PC-9 (cell line): ENCODE measurements at places on chromosomes 7 and 10. TPM values are rescaled to one million over a fixed set of nuclear protein-coding genes. Genes with fewer than 3 reads are reported as not detected.

DNA sequence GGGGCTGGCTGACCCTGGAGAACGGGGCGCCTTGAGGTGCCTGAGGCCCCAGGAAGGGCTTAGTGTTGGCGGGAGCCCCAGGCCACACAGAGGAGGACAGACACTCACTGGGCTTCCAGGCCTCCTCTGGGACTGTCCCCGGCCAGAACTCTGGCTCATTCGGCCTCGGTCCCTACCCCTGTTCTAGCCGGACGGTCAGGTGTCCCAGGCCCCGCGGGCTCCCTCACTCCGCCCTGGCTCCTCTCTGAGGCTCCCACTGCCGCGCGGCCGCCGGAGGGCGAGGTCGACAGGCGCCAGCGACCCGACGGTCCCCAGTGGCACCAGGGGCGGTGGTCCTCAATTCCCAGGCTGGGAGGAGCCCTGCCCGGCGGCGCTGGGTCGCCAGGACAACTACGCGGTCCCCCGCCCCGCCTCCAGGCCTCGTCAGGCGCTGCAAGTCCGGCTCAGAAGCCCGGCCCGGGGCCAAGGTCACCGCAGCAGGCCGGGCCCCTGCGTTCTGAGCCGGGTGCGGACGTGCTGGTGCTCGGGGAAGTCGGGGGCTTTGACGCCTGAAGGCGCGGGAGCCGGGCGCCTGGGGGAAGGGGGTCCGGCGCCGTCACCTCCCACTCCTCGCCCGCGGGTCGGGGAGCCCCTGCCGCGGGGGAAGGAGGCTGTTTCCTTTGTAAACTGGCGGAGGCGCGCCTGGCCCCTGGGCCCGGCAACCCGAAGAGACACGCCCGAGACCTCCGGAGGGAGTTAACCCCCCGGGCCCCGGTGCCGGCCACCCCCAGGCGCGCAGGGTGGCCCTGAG is 1.1 kb upstream of the PWWP2B start:
- peaks cover 37% of the 10 kb centered on the region for H3K4me1 ChIP-seq
- H3K27me3 ChIP-seq, result no peaks in the 10 kb centered on the region
- peak overlapping the region; percentile 51; the same call in 1 of the 2 replicates for H3K4me3 ChIP-seq
- H3K27ac ChIP-seq, result no peak overlapping the region
- peak; percentile 52 for DNase-seq
- H3K36me3 ChIP-seq, result no peaks in the 10 kb centered on the region

Gene C7orf33
- total RNA-seq, result not detected in 2 replicates

- DNase-seq, result peak; percentile 76
- H3K27me3 ChIP-seq, result no peaks in the 10 kb centered on the region
- peaks cover 8% of the 10 kb centered on the region; the same call in 1 of the 2 replicates for H3K36me3 ChIP-seq
- peaks cover 25% of the 10 kb centered on the region for H3K4me1 ChIP-seq
- peak overlapping the region; percentile 90 for H3K27ac ChIP-seq
- peak overlapping the region; percentile 3; the same call in 1 of the 2 replicates for H3K4me3 ChIP-seq
These were observed 26.4 kb downstream of the CDK6 start for GRCh38 chr7:92809760-92810573.

Gene PLEKHS1
- total RNA-seq, result 2.9 and 4.9 TPM in 2 replicates

Gene SNCG
- total RNA-seq, result 99.4 and 144 TPM in 2 replicates

Gene DYDC2
- not detected in 2 replicates for total RNA-seq

Gene C10orf53
- total RNA-seq, result not detected in 2 replicates

- H3K36me3 ChIP-seq, result no peaks in the 10 kb centered on the region
- H3K27ac ChIP-seq, result no peak overlapping the region
- no peak for DNase-seq
- H3K4me1 ChIP-seq, result peaks cover 13% of the 10 kb centered on the region; the same call in 1 of the 2 replicates
These were observed 22.4 kb downstream of the FGFBP3 start for GRCh38 chr10:91886954-91887271.

Gene PCLO
- 2.6 and 4.0 TPM in 2 replicates for total RNA-seq

Gene TRIL
- total RNA-seq, result not detected in 2 replicates

Gene RFC2
- total RNA-seq, result 65.5 and 75.7 TPM in 2 replicates

Gene NRCAM
- 40.3 and 42.6 TPM in 2 replicates for total RNA-seq

- no peaks in the 10 kb centered on the region for H3K27me3 ChIP-seq
- no peaks in the 10 kb centered on the region for H3K36me3 ChIP-seq
- no peaks in the 10 kb centered on the region for H3K4me1 ChIP-seq
These were observed 535.0 kb downstream of the TNS3 start for GRCh38 chr7:47046949-47047348.

DNA sequence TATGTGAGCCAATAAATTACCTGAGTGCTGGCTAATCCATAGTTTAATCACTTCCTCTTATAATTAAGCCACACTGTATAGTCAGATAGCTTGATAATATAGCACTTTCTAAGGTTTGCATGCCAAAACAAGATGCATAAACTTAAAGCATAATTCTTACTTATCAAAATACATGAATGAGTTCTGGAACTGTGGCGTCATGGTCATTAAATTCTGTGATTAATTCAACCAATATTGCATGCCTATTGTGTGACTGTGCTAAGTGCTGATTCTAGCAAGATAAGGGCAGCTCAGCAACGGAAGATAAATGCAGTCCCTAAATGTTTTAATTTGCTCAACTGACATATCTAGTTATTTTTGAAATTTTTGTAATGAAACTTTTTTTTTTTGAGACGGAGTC is 29.7 kb downstream of the HOXA1 start:
- H3K36me3 ChIP-seq, result no peaks in the 10 kb centered on the region
- peak; percentile 90 for DNase-seq
- no peak overlapping the region for H3K4me3 ChIP-seq

DNA sequence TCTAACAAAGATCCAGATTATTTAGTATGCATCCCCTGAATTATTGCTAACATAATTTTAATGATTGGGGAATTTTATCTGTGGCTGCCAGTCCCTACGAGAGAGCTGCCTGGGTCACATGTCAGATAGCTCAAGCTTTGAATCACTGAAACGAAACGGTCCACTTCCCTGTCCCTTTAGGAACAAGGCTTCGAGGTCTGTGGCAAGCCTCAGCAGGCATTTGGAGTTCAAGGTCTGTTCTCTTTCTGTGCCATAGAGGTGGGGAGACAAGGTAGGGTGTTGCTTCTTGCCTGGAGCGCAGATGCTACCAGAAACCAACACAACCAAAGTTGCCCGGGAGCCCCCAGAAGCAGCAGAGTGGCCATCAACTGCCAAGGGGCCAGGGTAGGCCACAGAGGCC is 13.9 kb upstream of the SH2D4B start:
- no peak overlapping the region for H3K27ac ChIP-seq
- no peaks in the 10 kb centered on the region for H3K4me1 ChIP-seq
- H3K36me3 ChIP-seq, result peaks cover 10% of the 10 kb centered on the region
- H3K4me3 ChIP-seq, result no peak overlapping the region

DNA sequence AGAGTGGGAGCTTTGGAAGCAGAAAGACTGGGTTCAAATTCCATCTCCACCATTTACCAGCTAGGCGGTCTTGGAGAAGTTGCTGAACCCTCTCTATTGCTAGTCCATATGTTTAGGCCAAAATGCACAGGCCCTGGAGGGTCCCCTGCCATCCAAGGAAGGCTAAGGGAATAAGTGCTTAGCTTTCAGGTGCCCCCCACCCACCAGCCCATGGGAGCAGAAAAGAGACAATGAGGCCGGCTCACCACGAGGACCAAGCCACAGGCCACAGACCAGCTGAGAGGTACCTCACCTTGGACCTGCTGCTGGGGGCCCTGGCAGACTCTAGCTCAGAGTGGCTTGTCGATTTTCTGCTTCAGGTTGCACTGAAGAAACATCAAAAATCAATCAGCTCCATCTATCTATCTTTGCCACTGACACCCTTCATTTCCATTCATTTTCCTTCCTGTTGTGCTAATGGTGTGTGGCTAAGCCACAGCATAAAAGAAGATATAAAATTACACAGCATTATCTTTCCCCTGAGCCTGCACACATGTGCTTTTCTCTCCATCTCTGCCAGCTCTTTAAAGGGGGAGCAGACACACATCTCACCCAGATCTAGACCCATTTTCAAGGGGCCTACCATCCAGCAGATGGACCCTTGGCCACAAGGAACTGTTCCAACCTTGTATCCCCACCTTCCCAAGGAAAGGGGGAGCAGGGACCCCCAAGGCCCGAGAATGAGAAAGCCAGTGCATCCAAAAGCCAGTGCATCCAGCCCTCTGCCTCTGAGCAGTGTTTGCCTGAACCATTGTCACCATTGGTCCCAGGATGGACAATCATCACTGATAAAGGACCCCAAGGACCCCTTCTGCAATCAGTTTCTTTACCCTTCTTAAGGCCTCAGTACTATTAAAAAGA is 65.4 kb downstream of the GRID1 start:
- DNase-seq, result no peak
- H3K27me3 ChIP-seq, result peaks cover 4% of the 10 kb centered on the region; the same call in 1 of the 2 replicates
- H3K36me3 ChIP-seq, result no peaks in the 10 kb centered on the region
- no peak overlapping the region for H3K4me3 ChIP-seq
- H3K4me1 ChIP-seq, result no peaks in the 10 kb centered on the region
- H3K27ac ChIP-seq, result no peak overlapping the region

- DNase-seq, result peak; percentile 90
- H3K4me1 ChIP-seq, result peaks cover 14% of the 10 kb centered on the region
- 0 out of 2 replicates have a peak, but pooled peaks cover 3% of the 10 kb centered on the region for H3K36me3 ChIP-seq
- peak overlapping the region; percentile 71 for H3K4me3 ChIP-seq
These were observed 220 bp upstream of the ZKSCAN5 start for GRCh38 chr7:99504281-99504602.

- H3K27me3 ChIP-seq, result no peaks in the 10 kb centered on the region
- no peak overlapping the region for H3K27ac ChIP-seq
- no peak overlapping the region for H3K4me3 ChIP-seq
- DNase-seq, result peak; percentile 10
These were observed 12.7 kb downstream of the EPHB6 start for GRCh38 chr7:142867398-142868187.

Gene PARP12
- total RNA-seq, result 32.4 and 37.7 TPM in 2 replicates

DNA sequence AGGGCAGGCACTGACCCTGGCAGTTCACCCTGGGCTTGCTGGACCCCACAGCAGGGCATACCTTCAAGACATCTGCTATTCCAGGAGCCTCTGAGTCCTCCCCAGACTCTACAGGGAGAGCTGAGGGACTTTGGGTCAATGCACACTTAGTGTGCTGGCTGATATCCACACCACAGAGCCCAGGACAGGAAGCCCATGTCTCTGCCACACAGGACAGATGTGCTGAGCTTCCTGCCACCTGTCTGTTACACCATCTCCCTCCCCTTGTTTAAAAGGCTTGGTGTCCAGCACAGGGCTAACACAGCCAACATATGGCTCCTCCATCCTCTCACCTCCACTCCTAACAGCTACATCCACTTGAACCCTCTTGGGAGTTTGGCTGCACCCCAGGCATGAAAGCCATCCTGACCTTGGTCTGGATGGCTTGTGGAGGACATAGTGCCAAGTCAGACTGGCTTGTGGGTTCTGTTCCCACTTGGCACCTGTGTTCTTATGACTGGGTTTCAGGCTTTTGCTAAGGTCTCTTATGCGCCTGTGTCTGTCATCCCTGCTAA is 529.8 kb downstream of the GALNT17 start:
- H3K4me1 ChIP-seq, result no peaks in the 10 kb centered on the region
- H3K4me3 ChIP-seq, result no peak overlapping the region
- no peaks in the 10 kb centered on the region; the same call in 1 of the 2 replicates for H3K27me3 ChIP-seq
- H3K27ac ChIP-seq, result no peak overlapping the region
- no peaks in the 10 kb centered on the region for H3K36me3 ChIP-seq
- no peak for DNase-seq

- no peaks in the 10 kb centered on the region for H3K27me3 ChIP-seq
- no peak overlapping the region for H3K4me3 ChIP-seq
- H3K27ac ChIP-seq, result no peak overlapping the region
- H3K4me1 ChIP-seq, result no peaks in the 10 kb centered on the region
- no peaks in the 10 kb centered on the region for H3K36me3 ChIP-seq
These were observed 42.2 kb downstream of the PCDH15 start for GRCh38 chr10:54758791-54759190.

Gene ANKRD7
- 2.4 and 6.9 TPM in 2 replicates for total RNA-seq

Gene EPHB6
- total RNA-seq, result 39.2 and 72.9 TPM in 2 replicates

Gene SOSTDC1
- not detected in 2 replicates for total RNA-seq

DNA sequence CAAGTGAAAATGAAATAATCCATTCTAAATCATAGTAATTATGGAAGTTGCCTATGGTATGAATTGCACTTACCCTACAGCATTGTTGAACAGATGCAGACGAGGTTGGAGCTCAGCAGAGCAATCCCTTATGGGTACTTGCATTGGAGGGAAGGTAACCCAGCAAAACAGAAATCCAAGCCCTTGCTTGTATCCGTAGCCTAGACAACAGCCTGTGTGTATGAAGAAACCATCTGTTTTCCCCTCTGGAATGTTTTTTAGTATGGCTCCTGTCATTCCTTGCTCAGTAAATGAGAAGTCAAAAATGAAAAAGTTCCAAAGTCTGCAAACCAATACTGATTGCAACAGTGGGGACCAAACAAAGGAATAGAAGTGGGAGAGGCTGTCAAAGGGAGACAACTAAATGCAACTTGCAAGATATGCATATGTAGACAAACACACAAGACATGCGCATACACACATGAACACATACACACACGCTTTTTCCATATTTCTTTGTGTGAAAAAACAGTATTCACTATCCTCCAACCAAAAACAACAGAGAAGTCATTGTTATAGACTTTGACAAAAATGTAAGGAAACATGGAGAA is 260.8 kb downstream of the DYNC1I1 start:
- no peak for DNase-seq
- no peaks in the 10 kb centered on the region for H3K4me1 ChIP-seq
- H3K36me3 ChIP-seq, result no peaks in the 10 kb centered on the region
- no peak overlapping the region for H3K27ac ChIP-seq
- no peak overlapping the region for H3K4me3 ChIP-seq

Gene LGI1
- total RNA-seq, result not detected in 2 replicates

- H3K4me1 ChIP-seq, result peaks cover under 1% of the 10 kb centered on the region; the same call in 1 of the 2 replicates
- H3K4me3 ChIP-seq, result no peak overlapping the region
- H3K36me3 ChIP-seq, result peaks cover 57% of the 10 kb centered on the region
- H3K27me3 ChIP-seq, result no peaks in the 10 kb centered on the region
- DNase-seq, result no peak
These were observed 10.6 kb downstream of the CAV1 start for GRCh38 chr7:116535416-116535815.

Gene PNLIPRP2
- total RNA-seq, result not detected in 2 replicates

- peaks cover 11% of the 10 kb centered on the region for H3K4me1 ChIP-seq
- H3K36me3 ChIP-seq, result no peaks in the 10 kb centered on the region
- DNase-seq, result peak; percentile 77
- no peak overlapping the region for H3K27ac ChIP-seq
- no peak overlapping the region for H3K4me3 ChIP-seq
These were observed 45.1 kb downstream of the WIPI2 start for GRCh38 chr7:5234852-5235831.

Gene AZGP1
- 0.70 TPM in 1 of 2 replicates, not detected in the other for total RNA-seq

GRCh38 chr10:129966889-129967578 is 3.0 kb upstream of the EBF3 start:
- no peak overlapping the region for H3K4me3 ChIP-seq
- no peaks in the 10 kb centered on the region for H3K27me3 ChIP-seq
- no peak for DNase-seq
- no peaks in the 10 kb centered on the region for H3K4me1 ChIP-seq
- H3K27ac ChIP-seq, result no peak overlapping the region
